Suppressor macrophage (primary cell): ENCODE measurements at places on chromosomes 5 and 9.

GRCh38 chr5:117143406-117143805 lies 568.8 kb upstream of the SEMA6A start:
- DNase-seq: no peak

DNA sequence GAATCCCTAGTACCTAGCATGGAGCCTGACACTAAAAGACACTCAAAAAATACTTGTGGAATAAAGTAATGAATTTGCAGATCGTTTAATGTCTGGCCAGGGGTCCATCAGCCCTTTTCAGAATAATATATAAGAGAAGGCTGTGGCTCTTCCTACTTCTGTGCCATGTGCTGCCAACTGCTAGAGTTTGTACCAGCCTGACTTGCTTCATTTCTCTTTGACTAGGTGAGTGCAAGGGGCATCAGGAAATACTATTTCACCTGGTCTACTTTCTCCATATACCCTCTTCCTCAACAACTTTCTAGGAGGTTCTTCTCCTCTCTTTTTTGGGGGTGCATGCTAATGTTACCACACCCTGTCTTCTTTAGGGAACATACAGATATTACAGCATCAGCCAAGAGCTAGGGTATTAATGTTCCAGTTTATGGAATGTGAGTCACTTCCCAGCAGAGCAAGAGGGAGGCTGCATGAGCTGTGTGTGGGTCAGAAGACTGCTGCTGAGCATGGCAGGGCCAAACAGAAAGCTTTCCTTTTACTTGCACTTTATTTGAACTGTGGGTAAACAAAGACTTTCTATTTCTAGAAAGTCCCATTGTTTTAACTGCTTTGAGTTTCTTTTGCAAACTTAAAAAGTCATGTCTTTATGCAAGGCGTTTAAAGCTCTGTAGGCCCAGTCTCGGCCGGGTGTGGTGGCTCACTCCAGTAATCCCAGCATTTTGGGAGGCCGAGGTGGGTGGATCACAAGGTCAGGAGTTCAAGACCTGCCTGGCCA lies 158.9 kb downstream of the ADAMTSL1 start:
- DNase-seq: no peak

DNA sequence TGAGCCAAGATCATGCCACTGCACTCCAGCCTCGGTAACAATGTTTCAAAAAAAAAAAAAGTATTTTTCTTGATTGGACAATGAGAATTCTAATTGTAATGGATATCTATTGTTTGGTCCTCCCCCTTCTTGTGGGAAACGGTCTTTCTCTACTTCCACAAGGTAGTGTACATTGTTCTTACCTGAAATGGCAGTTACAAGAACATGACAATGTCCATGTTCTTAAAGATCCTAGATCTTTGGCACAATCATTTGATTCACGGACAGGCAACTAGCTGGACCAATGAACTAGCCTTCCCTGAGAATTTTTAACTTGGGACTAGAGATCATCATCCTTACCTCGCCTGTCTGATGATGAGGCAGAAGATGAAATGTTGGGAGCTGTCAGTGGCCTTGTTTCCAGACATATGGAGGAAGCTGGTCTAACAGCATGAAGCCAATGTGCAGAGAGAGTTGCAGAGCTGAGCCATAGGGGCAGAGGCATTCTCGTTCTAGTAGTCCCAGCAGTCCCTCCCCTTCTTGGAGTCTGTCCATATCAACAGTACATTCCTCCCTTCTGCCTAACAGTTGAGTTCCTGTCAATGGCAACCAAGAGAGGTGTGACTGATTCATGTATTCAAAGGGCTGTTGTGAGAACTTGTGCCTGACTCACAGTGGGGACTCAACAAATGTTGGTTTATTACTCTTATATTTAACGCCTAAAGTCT lies 2.1 kb upstream of the MARCHF6 start:
- no peak for DNase-seq

DNA sequence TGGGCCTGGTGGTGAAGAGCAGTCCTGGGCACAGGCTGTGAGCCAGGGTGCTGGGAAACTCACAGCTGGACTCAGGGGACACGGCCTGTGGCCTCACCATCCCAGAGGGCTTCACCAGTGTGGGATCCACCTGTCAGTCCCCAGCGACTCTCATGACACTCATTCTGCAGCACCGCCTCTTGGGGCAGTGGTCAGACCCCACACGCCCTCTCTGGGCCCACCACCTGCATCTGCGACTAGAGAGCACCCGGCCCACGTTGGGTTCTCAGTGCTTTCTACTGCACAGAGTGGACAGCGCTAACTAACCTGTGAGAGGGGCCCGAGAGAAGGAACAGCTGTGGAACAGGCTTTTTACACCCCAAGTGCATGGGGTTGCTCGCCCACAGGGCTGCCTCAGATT lies 45.8 kb upstream of the GARNL3 start:
- DNase-seq: no peak

DNA sequence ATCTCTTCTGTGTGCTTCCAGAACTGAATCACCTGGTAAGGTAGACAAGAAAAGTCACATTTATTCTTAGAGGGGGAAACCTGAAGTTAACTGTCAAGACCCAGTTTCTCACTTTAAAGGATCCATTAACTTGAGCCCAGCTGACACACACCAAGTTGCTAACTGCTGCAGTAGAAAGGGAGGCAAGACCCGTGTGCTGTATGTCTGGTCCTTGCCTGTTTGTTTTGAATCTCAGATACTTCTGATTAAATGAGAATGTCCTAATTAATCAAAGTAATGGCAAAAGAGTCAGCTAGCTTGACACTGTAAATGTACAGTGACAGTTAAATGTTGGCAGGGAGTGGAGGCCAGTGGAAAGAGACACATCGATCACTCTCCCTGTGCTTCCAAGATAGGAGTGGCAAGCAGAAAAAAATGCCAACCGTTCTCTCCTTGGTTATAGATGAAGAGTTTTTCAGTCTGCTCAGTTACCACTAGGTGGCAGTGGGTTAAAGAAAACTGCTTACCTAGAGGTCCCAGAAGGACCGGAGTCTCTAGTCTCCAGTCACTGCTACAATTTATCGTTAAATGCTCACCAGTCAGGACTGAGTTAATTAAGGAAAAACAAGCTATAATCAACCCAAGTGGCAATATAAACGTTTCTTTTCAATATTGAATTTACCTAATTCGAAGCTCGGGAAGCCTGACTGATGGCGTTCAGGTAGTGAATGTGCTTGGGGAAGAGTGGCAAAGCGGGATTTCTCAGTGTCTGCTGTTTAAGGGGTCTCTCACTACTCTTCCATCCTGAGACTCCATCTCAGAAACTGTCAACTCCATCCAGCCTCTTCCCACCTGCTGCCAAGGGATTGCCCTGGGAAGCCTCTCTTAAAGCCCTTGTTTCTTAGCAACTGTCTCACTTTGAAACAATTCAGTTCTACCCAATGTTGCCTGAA lies 18.4 kb downstream of the LSM11 start:
- DNase-seq: peak; percentile 75

DNA sequence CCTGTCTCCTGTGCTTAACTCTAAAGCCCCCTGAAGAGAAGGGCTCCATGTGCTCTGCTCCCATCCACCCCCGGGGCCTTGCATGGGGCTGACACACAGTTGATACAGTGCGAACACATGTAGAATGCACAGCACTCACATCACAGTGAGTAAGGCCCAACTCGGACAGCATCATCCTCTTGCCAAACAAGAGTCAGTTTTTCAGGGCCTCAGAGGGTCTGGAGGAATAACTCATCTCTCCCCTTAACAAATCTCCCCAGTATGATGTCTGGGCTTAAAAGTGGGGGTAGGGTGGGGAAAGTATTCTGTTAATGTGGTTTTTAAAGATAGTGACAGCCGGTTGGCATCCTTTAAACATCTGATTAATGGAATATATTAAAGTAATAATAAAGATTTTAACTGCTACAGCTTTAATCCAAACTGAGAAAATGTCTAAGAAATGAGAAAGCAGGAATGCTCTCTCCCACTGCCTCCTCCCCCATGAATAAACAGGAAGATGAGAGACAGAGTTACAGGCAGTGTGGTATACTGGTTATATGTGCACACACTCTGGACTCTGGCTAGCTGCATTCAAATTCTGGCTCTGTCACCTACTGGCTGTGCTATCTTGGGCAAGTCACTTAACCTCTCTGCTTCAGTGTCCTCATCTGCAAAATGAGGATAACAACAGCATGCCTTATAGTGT lies 22.5 kb downstream of the APBA1 start:
- DNase-seq: no peak

DNA sequence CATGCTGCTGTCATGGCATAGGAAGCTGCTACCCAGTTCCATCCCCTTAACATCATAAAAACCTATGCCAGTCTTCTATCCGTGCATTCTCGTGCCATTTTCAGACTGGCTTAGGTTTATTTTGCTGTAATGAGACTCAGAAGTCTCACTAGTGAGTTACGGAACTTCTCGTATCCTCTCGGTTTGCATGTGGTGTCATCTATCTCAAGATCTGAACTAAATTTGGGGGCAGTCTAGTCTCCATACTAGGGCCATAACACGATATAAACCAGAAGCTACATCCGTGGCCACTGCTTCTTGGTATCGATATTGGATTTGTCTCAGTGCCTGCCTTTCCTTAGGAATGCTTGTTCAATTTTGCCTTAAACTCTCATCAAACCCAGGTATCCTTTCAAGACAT lies 771.2 kb upstream of the CDH10 start:
- DNase-seq: no peak

DNA sequence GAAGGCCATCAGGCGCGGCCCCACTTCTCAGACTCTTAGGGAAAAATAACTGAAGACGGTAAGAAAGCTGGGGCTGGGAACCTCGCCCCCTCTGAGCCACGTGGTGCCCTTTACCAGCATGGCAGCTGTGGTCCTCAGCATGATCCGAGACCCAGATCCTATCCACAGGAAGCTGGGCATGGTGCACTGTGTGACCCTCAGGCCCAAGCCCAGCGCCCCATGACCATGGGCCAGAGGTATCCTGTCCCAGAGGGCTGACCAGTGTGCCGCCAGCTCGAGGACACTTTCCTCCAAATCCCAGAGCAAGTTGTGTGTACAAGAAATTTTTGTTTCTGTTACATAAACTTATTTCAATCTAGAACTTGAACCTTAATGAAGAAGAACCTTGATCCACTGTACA lies 28.1 kb downstream of the TERT start:
- DNase-seq: no peak

- no peak for DNase-seq
Measured at GRCh38 chr5:139677736-139678613, 29.8 kb downstream of the CXXC5 start.

DNA sequence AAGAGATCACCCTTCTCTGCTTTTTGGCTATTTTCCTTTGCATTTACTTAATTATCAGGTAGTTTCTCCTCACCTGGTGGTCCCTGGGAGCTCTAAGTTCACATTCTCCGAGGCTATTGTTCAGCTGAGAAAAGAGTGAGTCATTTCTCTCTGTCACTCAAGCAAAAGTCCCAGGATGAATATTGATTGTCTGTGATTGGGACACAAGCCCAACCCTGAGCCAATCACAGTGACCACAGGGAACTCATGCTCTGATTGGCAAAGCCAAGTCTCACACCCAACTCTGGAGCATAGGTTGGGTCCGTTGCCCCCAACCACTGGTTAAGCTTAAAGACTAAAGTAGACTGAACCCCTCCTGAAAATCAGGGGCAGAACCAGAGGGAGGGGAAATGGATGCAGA lies 27.8 kb upstream of the FAT2 start:
- no peak for DNase-seq

DNA sequence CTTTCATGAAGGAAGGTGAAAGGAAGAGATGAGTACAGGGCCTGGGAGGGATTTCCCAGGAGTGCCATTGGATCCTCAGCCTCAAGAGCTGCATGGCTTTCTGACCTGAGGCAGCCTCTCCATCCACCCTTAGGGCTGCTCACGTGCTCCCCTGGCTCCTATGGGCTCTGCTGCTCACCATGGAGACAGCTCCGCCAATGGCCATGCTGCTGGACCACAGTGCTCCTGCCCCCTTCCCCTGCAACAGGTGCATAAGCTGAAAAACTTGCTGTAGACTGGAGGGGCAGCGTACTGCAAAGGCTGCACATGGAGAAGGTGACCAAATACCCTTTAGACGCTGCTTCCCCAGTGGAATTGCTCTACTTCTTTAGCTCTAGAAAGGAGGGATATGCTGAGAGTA lies 112.7 kb upstream of the PANK3 start:
- DNase-seq: no peak

- DNase-seq: peak; percentile 80
Measured at GRCh38 chr9:129595903-129596540, 24.9 kb downstream of the C9orf50 start.

GRCh38 chr5:7763621-7764072 lies 87.3 kb downstream of the CFAP90 start:
- no peak for DNase-seq

- no peak for DNase-seq
Measured at GRCh38 chr5:59757442-59757841, 136.1 kb downstream of the PDE4D start.

DNA sequence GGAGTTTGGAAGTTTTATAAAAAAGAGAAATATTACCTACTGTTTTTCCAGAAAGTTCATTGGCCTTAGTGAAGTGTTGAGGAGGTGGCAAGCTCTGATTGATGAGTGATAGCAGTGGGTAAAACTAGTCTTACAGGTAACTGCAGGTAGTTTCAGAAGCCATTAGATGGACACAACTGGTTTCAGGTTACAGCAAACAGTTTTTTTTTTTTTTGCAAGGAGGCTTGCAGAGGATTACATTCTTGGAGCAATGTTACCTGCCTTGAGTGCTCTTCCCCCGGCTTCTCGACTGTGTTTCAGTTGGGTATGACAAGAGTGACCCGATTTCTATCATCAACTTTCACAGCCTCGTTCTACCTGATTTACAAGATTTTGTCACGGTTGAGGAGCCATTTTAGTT lies 333.4 kb downstream of the YTHDC2 start:
- DNase-seq: no peak

GRCh38 chr5:126334760-126335159 lies 88.4 kb upstream of the GRAMD2B start:
- no peak for DNase-seq

- DNase-seq: peak; percentile 70
Measured at GRCh38 chr5:39469176-39469575, 44.4 kb upstream of the DAB2 start.

DNA sequence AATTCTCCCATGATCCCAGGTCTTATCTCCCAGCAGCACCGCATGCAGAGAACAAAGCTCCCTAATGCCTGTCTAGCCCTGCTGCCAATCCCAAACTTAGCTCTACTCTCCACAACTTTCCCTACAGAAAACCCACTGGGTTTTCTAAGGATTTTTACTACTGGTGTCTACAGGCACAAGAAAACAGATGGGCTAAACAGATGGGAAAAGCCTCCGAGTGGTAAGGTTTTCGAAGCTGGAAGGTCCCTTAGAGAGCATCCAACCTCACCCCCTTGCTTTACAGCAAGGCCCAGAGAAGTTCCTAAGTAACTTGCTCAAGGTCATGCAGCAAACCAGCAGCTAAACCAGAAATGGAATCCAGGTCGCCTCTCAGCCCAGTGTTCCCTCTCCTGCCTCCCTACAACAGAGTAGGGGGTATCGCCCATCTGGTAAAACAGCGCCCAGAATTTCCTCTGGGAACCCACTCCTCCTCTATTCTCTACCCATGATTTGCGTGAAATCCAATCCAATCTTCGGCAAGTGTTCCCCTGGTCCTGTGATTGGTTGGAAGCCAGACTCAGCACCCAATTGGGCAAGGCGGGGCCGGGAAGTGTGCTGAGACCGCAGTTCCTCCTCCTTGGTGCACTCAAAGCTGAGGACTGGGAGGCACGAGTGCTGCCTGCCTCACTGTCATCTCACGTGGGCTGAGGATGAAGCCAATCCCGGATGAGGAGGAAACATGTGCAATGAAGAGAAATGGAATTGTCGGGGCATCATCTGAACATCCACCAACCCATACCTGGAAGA lies 20.8 kb downstream of the CPLX2 start:
- no peak for DNase-seq

GRCh38 chr5:504326-505154 lies 19.7 kb downstream of the SLC9A3 start:
- DNase-seq: no peak

- no peak for DNase-seq
Measured at GRCh38 chr5:172642051-172642409, 967 bp downstream of the NEURL1B start.

- no peak for DNase-seq
Measured at GRCh38 chr5:113036826-113037225, 60.2 kb downstream of the DCP2 start.
